SK-N-SH treated with all-trans-retinoic acid at 6 μM for 48 hours (cell line): ENCODE measurements at places on chromosomes 11 and 22.
A peak's percentile ranks its signal among the peaks of the same experiment; 100 is the strongest.

- ATAC-seq, result no peak
Measured at GRCh38 chr11:105245781-105246315, 106.3 kb upstream of the CARD18 start.

DNA sequence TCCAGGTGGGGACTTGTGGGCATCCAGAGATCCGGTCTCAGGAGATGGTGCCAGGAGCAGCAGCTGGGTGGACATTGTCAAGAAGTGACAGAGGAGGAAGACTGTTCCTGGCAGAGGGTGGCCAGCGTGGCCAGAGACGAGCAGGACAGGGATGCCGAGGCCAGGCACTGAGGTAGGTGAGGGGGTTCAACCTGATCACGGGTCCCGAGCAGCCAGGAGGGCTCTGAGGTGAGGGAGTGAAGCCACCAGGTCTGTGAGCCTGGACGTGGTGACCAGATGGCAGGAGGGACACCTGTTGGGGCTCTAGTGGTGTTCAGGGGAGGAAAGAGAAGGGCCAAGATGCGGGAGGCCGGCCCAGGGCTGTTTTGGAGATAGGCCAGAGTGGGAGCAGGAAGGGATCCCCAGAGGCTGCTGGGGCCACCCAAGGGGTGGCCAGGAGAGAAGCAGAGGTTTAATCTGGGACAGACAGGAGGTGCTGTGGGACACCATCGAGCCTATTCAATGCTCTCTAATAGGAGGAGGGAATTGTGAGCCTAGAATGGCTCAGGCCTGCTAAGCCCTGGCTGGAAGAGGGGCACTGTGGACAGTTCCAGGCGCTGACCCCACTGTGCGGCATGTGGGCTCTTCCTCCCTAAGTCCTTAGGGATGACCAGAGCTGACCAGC is 6.3 kb downstream of the PPM1F start:
- ATAC-seq, result no peak

GRCh38 chr11:32829157-32829679 is 509 bp upstream of the PRRG4 start:
- peak; percentile 25; the same call in 2 of the 3 replicates for ATAC-seq

GRCh38 chr11:20303391-20303965 is 60.0 kb upstream of the HTATIP2 start:
- ATAC-seq, result no peak

DNA sequence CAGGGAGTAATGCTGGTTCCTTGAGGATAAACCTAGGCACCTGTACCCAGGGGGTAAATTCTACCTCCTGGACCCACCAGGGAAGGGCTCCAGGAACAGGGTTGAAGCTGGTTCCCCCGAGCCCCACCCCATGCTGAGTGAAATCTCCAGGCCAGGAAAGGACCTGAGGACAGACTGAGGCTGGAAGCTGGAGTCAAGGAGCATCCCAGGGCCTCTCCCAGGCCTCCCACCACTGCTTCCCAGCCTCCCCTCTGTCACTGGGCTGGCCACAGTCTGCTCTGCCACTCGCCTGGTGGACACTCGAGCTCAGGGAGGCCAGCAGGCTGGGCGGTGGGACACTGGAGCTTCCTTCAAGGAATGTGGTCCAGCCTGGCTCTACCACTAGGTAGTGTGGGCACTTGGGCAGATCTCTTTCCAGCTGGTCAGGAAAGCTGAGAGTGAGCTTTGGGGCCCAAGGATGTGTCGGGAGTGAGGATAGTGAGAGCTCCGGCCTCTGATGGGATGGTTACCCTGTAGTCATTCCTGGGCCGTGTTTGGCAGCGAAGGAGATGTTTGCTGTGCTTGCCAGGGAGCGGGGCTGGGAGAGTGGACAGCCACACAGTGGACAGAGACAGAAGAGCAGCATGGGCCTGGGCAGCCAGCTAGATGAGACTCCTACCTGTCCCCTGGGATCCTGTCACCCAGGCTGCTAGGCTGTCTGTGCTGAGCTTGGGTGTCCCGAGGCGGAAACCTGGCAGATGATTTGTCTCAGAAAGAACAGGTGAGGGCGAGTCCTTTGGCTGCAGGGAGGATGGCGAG is 3.4 kb downstream of the OVOL1 start:
- ATAC-seq, result peak; percentile 29; the same call in 2 of the 3 replicates

GRCh38 chr11:910044-910588 is 494 bp downstream of the CHID1 start:
- peak; percentile 58 for ATAC-seq

DNA sequence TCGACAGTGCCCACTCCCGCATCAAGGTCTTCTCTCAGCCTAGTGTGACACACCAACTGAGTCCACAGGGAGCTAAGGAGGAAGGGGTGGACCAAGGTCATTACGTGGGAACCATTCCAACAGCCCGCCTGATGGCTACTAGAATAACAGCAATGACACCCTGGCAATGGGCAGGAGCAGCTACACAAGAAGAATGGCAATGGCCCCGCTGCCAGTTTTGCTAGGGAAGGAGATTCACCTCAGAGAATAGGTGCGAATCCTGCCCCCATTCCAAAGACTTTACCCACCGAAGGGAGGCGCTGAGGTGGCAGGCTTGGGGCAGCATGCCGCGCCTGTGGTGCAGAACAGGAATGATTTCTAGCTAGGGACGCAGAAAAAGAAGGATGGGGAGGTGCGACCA is 9.1 kb downstream of the WT1 start:
- no peak for ATAC-seq

- ATAC-seq, result no peak
Measured at GRCh38 chr22:29723766-29724165, 4.0 kb downstream of the CABP7 start.

DNA sequence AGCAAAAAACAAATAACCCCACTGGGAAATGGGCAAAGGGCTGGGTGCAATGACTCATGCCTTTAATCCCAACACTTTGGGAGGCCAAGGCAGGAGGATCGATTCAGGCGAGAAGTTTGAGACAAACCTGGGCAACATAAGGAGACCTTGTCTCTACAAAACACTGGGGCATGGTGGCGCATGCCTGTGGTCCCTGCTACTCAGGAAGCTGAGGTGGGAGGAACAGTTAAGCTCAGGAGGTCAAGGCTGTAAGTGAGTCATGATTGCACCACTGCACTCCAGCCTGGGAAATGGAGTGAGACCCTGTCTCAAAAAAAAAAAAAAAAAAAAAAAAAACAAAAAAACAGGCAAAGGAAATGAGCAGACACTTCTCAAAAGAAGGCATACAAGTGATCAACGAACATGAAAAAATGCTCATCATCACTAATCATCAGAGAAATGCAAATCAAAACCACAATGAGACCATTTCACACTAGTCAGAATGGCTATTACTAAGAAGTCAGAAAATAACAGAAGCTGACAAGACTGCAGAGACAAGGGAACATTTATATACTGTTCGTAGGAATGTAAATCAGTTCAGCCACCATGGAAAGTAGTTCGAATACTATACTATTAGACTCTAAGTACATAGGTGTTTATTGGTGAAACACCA is 48.2 kb upstream of the SMCO4 start:
- ATAC-seq, result no peak

DNA sequence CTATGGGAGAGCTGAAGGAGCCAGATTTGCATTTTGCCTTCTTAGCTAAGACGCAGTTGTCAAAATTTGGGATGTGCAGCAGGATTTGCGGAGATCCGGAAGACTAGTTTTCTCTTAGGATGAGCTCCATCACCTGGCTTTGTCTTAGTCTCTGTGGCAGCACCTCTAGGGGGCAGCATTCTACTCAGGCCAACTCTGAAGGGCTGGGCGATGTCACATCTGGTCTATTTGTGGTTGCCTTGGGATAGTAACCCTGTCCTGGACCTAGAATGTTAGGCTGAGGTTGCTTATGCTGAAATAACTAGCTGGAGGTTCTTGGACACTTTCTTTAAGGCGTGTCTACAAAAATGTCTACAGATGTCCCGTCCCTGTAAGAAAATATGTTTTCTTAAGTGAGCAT is 116.2 kb downstream of the FAT3 start:
- peak; percentile 61 for ATAC-seq
